Spinal cord (tissue), 10 donors: ENCODE measurements at places on chromosomes 1 and 21. TPM values are rescaled to one million over a fixed set of nuclear protein-coding genes. Genes with fewer than 3 reads are reported as not detected.
A peak's percentile ranks its signal among the peaks of the same experiment; 100 is the strongest.

SAMSN1 gene
- 22.4 TPM for total RNA-seq

GRCh38 chr1:14915356-14916054, 238.0 kb upstream of the TMEM51 start:
- H3K27me3 ChIP-seq, result no peaks in the 10 kb centered on the region
- H3K36me3 ChIP-seq, result no peaks in the 10 kb centered on the region
- H3K4me1 ChIP-seq, result peaks cover 15% of the 10 kb centered on the region
- H3K27ac ChIP-seq, result no peak overlapping the region
- DNase-seq, result no peak

ARTN gene
- total RNA-seq, result 0.61 TPM

GRCh38 chr1:115467196-115467595, 129.1 kb upstream of the NGF start:
- DNase-seq, result no peak
- no peak overlapping the region for H3K4me3 ChIP-seq
- H3K36me3 ChIP-seq, result no peaks in the 10 kb centered on the region
- no peaks in the 10 kb centered on the region for H3K4me1 ChIP-seq

GRCh38 chr1:78722947-78723346, 73.3 kb downstream of the IFI44 start:
- no peak for DNase-seq
- H3K27ac ChIP-seq, result no peak overlapping the region
- no peaks in the 10 kb centered on the region for H3K27me3 ChIP-seq

- H3K27ac ChIP-seq, result no peak overlapping the region
- no peaks in the 10 kb centered on the region for H3K27me3 ChIP-seq
- DNase-seq, result peak; percentile 29
- no peak overlapping the region for H3K4me3 ChIP-seq
- peaks cover 6% of the 10 kb centered on the region for H3K4me1 ChIP-seq
Observed at GRCh38 chr1:13549521-13549920, 34.1 kb upstream of the PDPN start.

- no peak overlapping the region for H3K27ac ChIP-seq
- DNase-seq, result no peak
- no peak overlapping the region for H3K4me3 ChIP-seq
- no peaks in the 10 kb centered on the region for H3K27me3 ChIP-seq
- peaks cover 15% of the 10 kb centered on the region for H3K4me1 ChIP-seq
Observed at GRCh38 chr1:241932845-241933244, 24.7 kb upstream of the BECN2 start.

LDLRAP1 gene
- total RNA-seq, result 24.1 TPM

GRCh38 chr1:68777851-68778250, 281.0 kb upstream of the DEPDC1 start:
- H3K36me3 ChIP-seq, result no peaks in the 10 kb centered on the region
- H3K4me3 ChIP-seq, result no peak overlapping the region

GRCh38 chr1:2406451-2407041, 5.8 kb downstream of the PEX10 start:
- H3K4me1 ChIP-seq, result peaks cover 5% of the 10 kb centered on the region
- H3K27me3 ChIP-seq, result no peaks in the 10 kb centered on the region
- no peak overlapping the region for H3K27ac ChIP-seq
- peaks cover 89% of the 10 kb centered on the region for H3K36me3 ChIP-seq
- H3K4me3 ChIP-seq, result no peak overlapping the region

DNA sequence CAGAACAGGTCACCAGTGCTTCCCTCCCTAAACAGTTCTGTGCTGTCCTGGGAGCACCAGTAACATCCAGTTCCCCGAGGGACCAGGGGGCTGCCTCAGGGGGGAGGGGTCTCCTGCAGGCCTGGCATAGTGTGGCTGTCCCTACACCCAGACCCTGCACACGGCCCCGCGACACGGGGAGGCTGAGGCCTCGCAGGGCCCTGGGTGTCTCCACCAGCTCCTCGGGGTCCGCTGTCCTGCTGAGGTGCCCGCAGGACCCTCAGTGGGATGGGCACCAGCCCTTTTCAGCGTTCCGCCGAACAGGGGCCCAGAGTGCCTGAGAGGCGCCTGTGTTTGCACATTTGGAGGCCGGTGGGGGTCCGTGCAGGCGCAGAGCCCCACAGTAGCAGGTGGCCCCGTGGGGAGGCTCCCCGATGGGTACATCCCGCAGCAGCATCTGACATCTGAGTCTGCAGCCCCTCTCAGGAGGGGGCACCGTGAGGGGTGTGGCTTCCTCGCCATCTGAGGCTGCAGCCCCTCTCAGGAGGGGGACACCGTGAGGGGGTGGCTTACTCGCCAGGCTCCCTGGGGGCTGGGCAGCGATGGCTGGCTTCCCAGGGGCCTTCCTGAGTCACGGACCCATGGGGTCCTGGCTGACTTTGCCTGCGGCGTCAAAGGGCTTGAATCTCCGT, 18.5 kb upstream of the C1orf159 start:
- peaks cover 12% of the 10 kb centered on the region for H3K27me3 ChIP-seq
- H3K4me1 ChIP-seq, result peaks cover 26% of the 10 kb centered on the region
- H3K4me3 ChIP-seq, result no peak overlapping the region

LSM10 gene
- 8.4 TPM for total RNA-seq

DNA sequence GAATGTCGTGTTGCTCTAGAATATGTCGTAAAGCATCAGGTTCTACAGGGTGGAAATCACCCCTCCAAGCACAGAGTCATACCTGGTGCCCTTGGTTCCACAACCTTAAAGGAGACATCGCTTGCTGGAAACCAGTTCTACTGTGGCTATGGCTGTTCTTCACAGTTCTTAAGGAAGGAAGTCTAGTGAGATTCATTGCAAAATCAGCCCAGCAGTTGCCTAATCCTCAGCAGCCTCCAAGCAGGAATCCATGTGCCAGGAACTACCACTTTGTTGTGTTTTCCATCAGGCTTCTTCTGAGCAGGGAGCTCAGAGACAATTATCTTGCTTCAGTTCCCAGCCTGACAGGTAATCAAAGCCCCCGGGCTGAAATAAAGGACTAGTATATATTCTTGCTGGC, 45.0 kb upstream of the SLC35F3 start:
- H3K27ac ChIP-seq, result no peak overlapping the region
- H3K4me1 ChIP-seq, result no peaks in the 10 kb centered on the region
- no peak overlapping the region for H3K4me3 ChIP-seq
- no peaks in the 10 kb centered on the region for H3K27me3 ChIP-seq
- H3K36me3 ChIP-seq, result no peaks in the 10 kb centered on the region

DNA sequence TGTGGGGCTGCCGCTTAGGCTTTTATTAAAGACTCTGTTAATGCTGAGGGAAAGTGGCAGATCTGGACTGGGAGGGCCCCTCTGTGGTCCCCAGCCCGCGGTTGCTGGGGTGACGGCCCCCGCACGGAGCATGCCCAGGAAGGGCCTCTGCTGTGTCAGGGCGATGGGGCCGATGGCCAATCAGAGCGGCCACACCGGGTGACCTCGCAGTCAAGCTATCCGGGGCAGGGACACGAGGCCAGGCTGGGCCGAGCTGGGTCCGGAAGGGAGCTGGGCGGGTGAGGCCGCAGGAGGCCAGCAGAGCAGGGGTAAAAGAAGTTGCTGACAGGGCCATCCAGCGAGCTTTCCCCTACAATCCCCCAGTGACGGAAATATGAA, 145.1 kb downstream of the CASZ1 start:
- no peak for DNase-seq
- peaks cover 10% of the 10 kb centered on the region for H3K27me3 ChIP-seq
- peaks cover 73% of the 10 kb centered on the region for H3K36me3 ChIP-seq
- H3K4me1 ChIP-seq, result peaks cover 34% of the 10 kb centered on the region
- H3K27ac ChIP-seq, result no peak overlapping the region

- H3K36me3 ChIP-seq, result no peaks in the 10 kb centered on the region
- H3K27ac ChIP-seq, result peak within 1 kb of the TSS; percentile 93
- DNase-seq, result peak; percentile 86
- H3K4me3 ChIP-seq, result peak within 1 kb of the TSS; percentile 49
Observed at GRCh38 chr1:31373056-31373896, at the start of gene FABP3. FABP3 (minus strand) TSS chr1:31373076; CDS start chr1:31373014, 62 bp downstream.

- no peak overlapping the region for H3K4me3 ChIP-seq
- H3K4me1 ChIP-seq, result peaks cover 63% of the 10 kb centered on the region
- no peaks in the 10 kb centered on the region for H3K36me3 ChIP-seq
- no peak overlapping the region for H3K27ac ChIP-seq
- peaks cover 2% of the 10 kb centered on the region for H3K27me3 ChIP-seq
Observed at GRCh38 chr1:31765041-31765467, 914 bp upstream of the ADGRB2 start.

KRTAP10-2 gene
- not detected for total RNA-seq

- H3K36me3 ChIP-seq, result peaks cover 42% of the 10 kb centered on the region
- no peak for DNase-seq
- no peak overlapping the region for H3K27ac ChIP-seq
Observed at GRCh38 chr1:161127649-161128048, 4.8 kb downstream of the DEDD start.

DNA sequence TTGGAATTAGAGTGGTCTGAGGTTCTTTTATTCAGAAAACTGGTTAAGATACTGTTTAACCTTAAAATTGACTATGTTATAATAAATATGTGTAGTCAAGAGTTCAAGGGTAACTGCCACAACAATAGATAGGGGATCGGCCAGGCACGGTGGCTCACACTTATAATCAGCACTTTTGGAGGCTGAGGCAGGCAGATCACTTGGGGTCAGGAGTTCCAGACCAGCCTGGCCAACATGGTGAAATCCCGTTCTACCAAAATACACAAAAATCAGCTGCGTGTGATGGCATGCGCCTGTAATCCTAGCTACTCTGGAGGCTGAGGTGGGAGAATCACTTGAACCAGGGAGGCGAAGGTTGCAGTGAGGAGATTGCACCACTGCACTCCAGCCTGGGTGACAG, 39.5 kb downstream of the PDC start:
- H3K27ac ChIP-seq, result no peak overlapping the region
- H3K27me3 ChIP-seq, result no peaks in the 10 kb centered on the region
- H3K4me1 ChIP-seq, result no peaks in the 10 kb centered on the region

DNA sequence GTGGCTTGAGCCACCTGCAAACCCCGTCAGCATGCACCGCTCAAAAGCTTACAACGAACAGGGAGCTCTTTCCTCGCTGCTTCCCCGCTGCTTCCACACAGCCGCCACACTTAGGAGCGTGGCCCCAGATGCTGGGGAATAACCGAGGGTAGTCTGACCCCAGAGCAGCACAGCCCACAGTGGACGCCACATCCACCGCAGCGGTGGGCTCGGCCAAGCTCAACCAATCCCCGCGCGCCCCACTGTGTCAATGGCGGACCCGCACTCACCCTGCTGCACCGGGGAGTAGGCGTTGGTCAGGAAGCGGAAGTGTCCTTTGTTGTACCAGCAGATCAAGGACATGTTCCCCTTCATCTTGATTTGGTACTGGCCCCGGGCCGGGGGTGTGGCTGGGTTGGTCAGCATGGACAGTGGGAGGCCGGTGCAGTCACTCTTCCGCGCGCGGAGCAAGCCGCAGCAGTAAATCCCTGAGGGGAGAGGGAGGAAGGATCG, 93.5 kb downstream of the PGBD5 start:
- H3K4me1 ChIP-seq, result peaks cover 15% of the 10 kb centered on the region
- DNase-seq, result peak; percentile 34
- H3K4me3 ChIP-seq, result no peak overlapping the region
- peaks cover 39% of the 10 kb centered on the region for H3K36me3 ChIP-seq
- H3K27me3 ChIP-seq, result no peaks in the 10 kb centered on the region

DNA sequence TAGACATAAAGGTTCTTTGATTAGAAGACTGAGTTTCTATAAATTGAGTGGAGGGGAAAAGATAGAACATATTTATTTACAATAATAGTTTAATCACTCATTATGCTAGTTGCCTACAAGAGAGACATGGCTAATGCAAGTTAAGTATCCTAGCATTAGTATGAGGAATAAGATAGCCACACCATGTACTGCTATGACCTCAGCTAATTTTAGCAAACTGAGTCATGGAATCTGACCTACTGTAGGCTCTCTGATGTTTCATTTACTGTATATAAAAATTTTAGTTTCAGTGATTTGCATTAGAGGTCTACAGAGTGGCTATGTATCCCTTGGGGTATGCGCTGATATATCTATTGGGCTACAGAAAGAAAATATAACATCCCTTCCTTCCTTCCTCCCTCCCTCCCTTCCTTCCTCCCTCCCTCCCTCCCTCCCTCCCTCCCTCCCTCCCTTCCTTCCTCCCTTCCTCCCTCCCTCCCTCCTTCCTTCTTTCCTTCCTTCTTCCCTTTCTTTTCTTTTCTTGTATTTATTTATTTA, 5.8 kb downstream of the AGL start:
- H3K4me3 ChIP-seq, result no peak overlapping the region
- no peaks in the 10 kb centered on the region for H3K27me3 ChIP-seq
- DNase-seq, result no peak
- no peaks in the 10 kb centered on the region for H3K4me1 ChIP-seq
- no peak overlapping the region for H3K27ac ChIP-seq
- H3K36me3 ChIP-seq, result peaks cover 4% of the 10 kb centered on the region

CD52 gene
- total RNA-seq, result 1.4 TPM

DNA sequence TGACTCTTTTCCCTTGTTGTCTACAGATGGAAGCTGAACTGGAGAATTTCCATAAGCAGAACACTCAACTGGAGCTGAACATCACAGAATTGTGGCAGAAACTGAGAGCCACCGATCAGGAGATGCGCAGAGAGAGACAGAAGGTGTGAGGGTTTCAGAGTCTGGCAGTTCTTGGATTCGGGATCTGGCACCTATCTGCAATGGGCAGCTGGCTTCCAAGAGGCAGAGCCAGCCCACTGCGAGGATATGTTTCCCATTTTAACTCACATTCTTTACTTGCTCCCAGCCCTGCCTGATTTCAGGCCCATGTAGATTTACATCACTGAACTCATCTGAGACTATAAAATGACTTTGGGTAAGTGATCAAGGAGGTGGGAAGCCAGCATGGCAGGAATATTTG, 37.3 kb upstream of the TMEM125 start:
- peaks cover 3% of the 10 kb centered on the region for H3K36me3 ChIP-seq
- H3K27ac ChIP-seq, result no peak overlapping the region
- no peaks in the 10 kb centered on the region for H3K27me3 ChIP-seq
- DNase-seq, result no peak
- peaks cover 8% of the 10 kb centered on the region for H3K4me1 ChIP-seq
- H3K4me3 ChIP-seq, result no peak overlapping the region

DNA sequence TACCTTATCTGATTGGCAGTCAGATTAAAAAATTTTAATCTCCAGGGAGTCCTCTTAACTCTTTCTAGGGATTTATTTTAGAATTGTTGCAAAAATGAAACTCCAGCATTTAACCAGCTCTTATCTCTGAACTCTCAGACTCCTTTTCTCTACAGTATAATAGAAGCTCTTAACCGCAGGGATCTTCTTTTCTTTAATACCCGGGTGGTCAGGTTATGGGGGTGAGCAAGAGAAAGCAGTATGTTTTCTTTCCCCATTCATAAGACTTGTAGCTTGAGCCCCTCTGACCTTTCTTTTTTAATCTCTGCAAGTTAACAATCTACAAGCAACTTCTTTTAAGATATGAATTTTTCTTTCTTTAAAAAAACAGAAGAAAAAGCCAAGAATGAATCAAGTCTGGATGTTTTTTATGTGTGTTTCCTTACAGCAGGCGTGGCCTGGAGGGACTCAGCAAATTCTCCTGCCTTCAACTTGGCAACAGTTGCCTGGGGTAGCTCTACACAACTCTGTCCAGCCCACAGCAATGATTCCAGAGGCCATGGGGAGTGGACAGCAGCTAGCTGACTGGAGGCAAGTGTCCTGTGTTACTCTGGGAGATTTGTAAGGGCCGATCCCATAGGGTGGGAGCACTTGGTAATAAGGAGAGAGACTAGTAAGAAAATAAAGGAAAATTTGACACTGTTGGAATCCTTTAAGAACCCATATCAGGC, 13.4 kb upstream of the OLFML3 start:
- no peak for DNase-seq
- no peak overlapping the region for H3K27ac ChIP-seq
- H3K36me3 ChIP-seq, result peaks cover 24% of the 10 kb centered on the region
- H3K27me3 ChIP-seq, result no peaks in the 10 kb centered on the region
- no peaks in the 10 kb centered on the region for H3K4me1 ChIP-seq
- no peak overlapping the region for H3K4me3 ChIP-seq

CYB561D1 gene
- total RNA-seq, result 4.7 TPM

C1orf87 gene
- total RNA-seq, result 1.1 TPM

GRCh38 chr1:77671836-77672235, 10.6 kb downstream of the ZZZ3 start:
- no peak for DNase-seq
- H3K27ac ChIP-seq, result no peak overlapping the region
- H3K4me3 ChIP-seq, result no peak overlapping the region
- H3K4me1 ChIP-seq, result peaks cover 7% of the 10 kb centered on the region
- no peaks in the 10 kb centered on the region for H3K27me3 ChIP-seq
